Muscle of leg (tissue), 16 donors: ENCODE measurements at places on chromosomes 7 and 10. TPM values are rescaled to one million over a fixed set of nuclear protein-coding genes. Genes with fewer than 3 reads are reported as not detected.

The NEURL1 gene
- 19.8 TPM for total RNA-seq

The ZNF736 gene
- total RNA-seq, result 10.4 TPM

The PCLO gene
- 0.27 TPM for total RNA-seq

The OR6B1 gene
- total RNA-seq, result not detected

The ADAM22 gene
- 15.3 TPM for total RNA-seq

The ALOX5 gene
- total RNA-seq, result 0.58 TPM

The CALHM3 gene
- total RNA-seq, result not detected

GRCh38 chr10:95729323-95730055, 26.5 kb upstream of the ENTPD1 start:
- peak; percentile 62 for DNase-seq

GRCh38 chr7:116938678-116939077, 14.6 kb upstream of the ST7 start:
- DNase-seq, result no peak

DNA sequence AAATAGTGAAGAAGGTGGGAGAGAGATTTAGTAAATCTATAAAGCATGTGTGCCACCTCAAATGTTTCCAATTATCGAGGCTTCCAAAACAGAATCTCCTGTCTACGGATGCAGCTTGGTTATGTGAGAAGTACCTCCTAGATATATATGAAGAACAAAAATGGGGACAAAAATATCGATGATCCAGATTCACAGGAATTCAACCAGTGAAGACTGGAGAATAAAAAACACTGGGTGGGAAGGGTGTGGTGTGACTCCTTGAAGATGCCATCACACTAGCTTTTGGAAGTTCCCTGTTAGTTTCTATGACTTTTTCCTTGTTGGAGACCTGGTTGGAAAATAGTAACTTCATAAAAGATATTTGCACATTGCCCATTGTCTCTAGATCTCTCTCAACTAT, 152.4 kb downstream of the LRRC4 start:
- no peak for DNase-seq

GRCh38 chr7:1419688-1420087, 39.6 kb downstream of the MICALL2 start:
- no peak for DNase-seq

DNA sequence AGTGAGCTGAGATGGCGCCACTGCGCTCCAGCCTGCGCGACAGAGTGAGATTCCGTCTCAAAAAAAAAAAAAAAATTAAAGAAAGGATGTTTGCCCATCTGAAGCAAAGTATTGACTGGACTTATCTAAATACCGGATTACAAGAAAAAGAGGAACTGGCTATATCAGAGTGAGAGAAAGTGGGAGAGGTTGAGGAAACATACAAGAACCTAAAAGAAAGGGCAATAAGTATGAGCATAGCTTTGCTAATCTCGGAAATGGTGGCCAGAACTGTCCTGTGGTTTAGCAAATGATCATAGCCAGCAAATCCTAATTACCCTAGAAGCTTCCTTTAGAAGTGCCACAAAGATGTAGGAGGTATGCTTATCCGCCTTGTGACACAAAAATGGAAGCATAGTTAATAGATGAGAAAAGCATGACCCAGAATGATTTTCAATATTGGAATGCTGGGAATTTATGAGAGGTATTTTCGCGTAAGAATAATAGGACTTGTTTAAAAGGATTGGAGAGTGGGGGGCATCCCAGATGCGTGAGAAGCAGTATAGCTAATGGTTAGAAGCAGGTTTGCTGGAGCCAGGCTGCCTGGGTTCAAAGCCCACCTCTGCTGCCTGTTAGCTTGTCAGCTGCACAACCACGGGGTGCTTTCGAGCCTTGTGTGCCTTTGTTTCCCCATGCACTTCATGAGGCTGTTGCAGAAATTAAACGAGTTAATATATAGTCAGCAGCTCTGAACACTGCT, 1.2 kb upstream of the GTPBP4 start:
- DNase-seq, result no peak

GRCh38 chr7:911791-912480, 35.6 kb downstream of the GET4 start:
- no peak for DNase-seq

- DNase-seq, result no peak
Measured at GRCh38 chr10:1289591-1289990, 233.4 kb downstream of the WDR37 start.

- no peak for DNase-seq
Measured at GRCh38 chr7:18096087-18096486, 68.4 kb upstream of the PRPS1L1 start.

DNA sequence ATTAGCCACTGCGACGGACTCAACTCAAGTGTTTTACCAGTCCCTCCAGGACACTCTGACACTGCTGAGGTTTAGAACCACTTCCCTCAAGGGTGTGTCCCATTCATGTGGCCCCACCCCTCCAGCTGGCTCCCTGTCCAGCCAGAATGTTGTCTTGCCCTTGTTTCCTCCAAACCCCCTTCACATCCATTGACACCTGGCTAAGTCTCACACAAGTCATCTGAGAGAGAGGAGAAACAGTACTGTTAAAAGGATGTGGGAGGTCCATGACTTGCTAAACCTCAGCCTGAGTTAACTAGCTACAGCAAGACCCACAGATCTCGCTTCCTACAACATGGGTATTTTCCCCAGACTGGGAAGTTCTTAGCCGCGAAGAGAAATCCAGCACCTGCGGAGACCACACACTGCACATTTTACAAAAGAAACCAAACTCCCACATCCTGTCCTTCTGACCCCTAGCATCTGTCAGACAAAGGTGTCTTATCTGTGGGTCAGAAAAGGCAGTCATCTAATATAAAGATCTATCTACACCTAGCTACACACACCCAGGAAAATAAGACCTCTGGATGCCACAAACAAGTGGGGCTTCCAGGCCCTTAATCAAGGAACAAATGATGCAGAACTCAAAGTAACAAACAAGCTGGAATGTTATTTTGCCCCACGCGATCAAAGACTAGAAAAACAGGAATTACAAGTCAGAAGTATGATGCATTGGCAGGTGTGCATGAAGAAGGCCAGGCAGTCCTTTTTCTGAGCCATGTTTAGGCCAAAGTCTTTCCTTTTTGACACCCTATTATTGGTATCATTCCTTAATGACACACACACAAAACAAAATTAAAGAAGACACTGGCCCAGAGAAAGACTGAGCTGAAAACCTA, 13.9 kb downstream of the OSBPL3 start:
- DNase-seq, result peak; percentile 11

DNA sequence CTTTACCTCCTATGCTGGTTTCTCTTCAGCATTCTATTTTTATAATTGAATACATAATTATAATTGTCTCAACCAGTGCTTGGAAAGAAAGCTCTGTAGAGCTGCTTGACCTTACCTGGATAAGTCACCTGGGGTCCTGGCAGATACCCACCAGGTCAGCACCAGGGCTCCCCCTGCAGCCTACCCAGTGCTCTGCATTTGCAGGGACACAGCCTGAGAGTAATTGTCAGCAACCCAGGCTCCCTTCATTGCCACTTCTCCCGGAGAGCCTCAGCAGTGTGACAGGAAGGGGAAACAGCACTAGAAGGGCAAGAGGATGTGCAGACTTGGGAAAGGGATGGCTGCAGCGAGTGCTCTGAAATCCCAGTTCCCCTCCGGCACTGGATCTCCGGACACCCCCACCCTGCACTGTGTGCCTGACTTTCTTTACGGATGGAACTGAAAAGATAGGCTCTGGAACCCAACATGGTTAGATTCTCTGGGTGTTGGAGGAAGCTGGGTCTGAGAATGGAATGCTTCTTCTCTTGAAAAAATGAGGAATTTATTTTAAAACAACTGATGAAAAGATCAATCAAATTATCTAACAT, 11.4 kb upstream of the PAX4 start:
- DNase-seq, result no peak

DNA sequence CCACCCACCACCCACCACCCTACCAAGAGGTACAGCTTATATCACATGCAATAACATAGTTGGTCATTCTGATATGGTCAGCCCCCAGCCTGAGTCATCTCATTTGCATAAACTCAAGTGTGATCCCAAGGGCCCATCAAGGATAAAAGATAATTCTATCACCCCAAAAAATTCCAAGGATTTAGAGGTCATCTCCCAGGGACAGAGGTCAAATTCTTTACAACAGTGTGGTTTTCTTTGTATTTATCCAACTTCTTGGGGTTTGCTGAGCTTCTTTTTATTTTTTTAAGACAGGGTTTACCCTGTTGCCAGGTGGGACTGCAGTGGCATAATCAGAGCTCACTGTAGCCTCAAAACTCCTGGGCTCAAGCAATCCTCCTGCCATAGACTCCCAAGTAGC, 9.4 kb upstream of the GTPBP10 start:
- no peak for DNase-seq

DNA sequence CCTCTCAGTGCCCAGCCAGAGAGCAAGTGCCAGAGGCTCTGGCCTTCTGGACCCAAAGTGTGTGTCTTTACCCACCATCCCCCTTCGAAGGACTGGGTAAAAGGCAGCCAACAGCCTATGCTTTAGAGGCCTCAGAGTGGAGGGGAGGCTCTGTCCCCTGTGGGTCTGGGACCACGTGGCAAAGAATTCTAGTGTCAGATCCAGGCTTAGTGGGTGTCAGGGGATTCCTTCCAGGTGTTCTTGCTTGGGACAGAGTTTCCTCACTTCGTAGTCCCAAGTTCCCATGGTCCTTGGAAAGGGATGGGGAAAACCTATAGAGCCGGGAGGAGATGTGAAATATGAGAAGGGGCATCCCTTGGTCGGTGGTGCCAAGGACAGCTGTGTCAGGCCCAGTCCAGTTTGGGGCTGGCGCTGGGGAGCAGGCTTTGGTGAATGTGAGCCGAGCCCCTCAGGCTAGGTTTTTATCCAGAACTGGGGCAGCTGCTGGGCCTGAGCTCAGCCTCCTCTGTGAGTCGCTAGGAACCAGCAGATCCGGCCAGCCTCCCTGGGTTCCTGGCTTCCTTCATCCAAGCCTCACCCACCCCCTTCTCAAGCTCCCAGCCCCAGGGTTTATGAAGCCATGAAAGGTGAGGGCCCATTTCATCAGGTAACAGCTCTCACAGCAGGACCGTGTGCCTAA, 71.2 kb downstream of the C10orf105 start:
- DNase-seq, result peak; percentile 51

GRCh38 chr7:52639981-52640380, 395.5 kb upstream of the POM121L12 start:
- DNase-seq, result no peak

DNA sequence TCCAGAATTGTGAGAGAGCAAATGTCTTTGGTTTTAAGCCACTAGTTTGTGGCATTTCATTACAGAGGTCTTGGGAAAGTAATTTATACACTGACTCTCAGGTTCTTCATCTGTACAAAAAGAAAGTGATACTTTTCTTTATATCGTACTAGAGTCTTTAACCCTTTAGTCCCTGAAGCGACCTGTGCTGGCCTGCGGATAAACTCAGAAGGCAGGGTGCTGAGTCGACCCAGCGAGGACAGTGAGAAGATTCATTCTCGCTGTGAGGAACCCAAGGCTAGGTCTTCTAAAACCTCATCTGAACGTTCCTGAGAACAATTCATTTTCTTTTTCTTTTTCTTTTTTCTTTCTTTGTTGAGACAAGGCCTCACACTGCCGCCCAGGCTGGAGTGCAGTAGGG, 514.2 kb upstream of the MGMT start:
- DNase-seq, result no peak

DNA sequence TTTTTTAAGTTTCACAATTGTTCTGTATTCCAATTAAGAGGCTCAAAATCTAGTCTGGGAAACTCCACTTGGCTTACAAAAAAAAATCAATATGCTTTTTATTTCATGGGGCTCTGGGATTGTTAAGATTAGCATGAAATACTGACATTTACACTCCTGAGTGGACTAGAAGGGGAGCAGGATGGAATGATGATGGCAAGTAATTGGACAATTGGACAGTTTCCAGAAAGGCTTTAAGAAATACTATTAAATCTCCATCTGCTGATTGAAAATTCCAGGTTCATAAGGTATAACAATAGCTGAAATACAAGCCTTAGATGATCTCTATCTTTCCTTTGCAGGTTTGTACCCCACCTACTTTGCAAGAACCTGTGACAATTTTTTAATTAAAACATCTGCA, 184.4 kb downstream of the LRRTM3 start:
- DNase-seq, result no peak

DNA sequence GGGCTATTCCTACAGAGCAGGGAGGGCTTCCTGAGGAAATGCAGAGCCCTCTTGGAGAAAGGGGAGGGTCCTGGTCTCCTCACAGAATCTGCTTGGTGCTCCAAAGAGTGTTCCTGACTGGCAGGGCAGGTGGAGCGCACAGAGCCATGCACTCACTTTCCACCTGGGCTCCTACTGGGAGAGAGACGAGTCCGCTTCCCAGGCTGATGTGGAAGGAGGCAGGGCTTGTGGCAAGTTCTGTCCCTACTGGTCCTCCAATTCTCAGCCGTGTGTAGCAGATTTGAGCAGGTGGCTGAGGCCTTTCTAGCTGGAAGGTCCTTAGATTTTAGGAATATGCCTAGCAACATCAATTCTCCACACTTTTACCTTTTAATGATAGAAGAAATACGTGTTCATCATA, 111.5 kb upstream of the MKI67 start:
- no peak for DNase-seq

DNA sequence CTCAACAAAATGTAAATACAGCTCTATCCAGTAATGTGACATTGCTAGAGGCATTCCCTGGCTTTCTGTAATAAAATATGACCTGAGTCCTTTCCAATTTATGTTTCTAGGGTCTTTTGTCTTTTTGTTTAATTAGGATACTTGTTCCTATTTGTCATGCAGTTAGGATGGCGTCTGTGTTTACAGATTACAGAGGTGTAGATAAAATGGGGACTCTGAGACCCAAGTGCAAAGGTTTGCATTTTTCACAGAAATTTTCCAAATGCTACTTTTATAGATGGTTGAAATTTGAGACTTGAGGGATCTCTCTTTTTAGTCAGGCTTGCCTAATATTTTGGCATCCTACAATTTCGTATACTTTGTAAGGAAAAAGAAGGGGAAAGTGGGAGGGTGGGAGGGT, 332.4 kb downstream of the PTEN start:
- peak; percentile 47 for DNase-seq

- DNase-seq, result no peak
Measured at GRCh38 chr7:30040938-30041337, 12.7 kb downstream of the PLEKHA8 start.

- DNase-seq, result no peak
Measured at GRCh38 chr10:122740640-122741039, 41.0 kb upstream of the C10orf120 start.

DNA sequence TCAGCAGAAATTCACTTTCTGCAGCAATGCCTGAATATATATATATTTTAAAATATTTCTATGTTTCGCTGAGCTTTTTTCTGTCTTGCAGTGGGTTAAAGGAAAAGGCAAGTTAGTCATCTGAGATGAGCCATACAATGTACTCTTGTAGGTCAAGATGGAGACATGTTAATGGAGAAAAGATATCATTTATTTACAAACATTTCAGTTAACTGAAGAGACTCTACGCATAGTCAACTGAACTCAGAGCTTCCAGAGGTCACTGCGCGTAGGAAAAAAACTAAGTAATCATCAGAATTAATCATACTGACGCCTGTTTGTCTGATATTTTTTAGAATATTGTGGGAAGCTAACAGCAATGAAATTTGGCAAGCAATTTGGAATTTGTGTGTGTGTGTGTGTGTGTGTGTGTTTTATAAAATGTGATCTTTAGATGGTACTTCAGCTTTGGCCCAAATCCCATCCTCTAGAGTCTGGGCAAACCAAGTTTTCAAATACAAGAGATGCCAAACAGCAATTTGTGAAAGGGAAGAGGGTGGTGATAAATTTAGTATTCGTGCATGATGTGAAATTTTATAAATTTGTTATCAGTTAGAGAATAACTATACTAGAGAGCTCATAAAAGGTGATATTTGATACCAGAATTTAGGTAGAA, 193.9 kb upstream of the AGR3 start:
- no peak for DNase-seq
